ENCODE measurements at places on chromosomes 5 and 9.

GRCh38 chr9:135920256-135920930 is 13.0 kb upstream of the CAMSAP1 start:
- no peak for DNase-seq

DNA sequence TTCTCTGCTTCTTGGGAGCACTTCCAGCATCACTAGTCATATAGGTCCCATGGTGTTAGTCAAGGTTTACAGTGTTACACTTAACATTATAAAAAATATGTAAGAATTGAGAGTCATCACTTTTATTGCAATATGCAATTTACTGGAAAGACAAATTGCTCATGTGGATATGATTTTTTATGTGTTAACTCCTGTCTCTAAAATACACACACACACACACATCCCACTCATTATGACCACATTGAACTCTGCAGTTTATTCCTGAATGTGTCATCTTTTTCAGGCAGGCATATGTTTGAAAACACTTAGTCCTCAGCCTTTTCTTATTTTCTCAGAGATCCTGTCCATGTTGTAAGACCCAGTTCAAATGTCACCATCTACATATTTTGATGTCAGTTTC is 148.5 kb upstream of the MRPS30 start:
- no peak for DNase-seq

- peak; percentile 67 for DNase-seq
Observed at GRCh38 chr9:19154135-19154612, 26.9 kb upstream of the PLIN2 start.

GRCh38 chr9:74771672-74772071 is 116.0 kb downstream of the TRPM6 start:
- no peak for DNase-seq

GRCh38 chr9:1956958-1957357 is 58.2 kb upstream of the SMARCA2 start:
- no peak for DNase-seq

GRCh38 chr5:178150977-178151734 is 2.5 kb downstream of the NHP2 start:
- DNase-seq = no peak

DNA sequence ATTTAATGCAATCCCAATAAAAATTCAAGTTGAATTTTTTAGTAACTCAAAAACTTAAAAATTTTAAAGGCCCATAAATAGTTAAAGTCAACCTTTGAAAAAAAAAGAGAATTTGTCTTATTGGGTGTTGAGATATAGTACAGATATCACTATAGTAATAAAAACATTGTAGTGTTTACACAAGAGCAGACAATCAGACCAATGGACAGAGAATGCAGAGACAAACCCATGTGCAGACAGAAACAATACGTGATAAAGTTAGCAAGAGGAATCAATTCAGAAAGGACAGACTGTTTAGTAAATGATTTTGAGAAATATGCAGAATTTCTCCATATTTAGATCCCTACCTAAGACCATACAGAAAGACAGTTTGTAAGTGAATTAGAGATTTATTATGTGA is 33.9 kb downstream of the GOLGA1 start:
- DNase-seq = no peak

- DNase-seq = no peak
Observed at GRCh38 chr9:80500300-80500699, 928.5 kb downstream of the TLE4 start.

- DNase-seq = no peak
Observed at GRCh38 chr9:34964458-34964857, 6.4 kb downstream of the PHF24 start.

DNA sequence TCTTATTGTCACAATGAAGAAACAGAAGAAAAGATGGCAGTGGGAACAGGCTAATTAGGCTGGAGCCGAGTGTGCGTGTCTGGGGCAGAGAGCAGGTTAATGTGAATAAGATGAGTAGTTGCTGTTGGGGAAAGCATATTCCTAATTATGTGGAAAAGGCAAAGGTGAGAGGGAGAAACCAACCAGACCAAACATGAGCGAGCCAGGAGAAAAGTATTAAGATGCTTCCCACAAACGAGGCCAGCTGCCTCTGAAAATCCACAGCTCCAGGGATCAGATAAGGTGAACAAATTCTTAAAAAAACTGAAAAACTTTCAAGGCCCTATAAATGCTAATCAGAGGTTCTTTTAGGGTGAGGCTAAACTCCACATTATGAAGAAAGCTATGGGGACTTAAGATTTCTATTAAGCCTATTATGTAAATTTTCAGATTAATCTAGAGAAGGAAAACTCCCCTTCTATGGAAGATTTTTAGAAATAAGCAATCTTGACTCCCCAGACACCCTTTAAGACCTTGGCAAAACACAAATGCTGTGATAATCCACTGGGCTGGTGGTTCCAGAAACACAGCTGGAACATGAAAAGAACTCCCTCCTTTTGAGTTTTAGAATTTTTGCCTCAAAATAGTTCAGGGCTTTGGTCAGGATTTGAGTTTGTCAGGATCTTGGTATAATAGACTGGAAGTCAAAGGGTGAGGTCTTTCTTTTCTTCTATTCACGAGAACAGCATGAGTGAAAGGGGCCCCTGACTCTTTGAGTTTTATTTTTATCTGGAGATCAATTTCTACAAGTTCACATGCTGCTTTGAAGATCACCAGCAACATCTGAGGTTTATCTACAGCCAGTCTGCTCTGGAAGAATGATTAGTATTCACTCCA is 238.1 kb downstream of the SPOCK1 start:
- DNase-seq = no peak

DNA sequence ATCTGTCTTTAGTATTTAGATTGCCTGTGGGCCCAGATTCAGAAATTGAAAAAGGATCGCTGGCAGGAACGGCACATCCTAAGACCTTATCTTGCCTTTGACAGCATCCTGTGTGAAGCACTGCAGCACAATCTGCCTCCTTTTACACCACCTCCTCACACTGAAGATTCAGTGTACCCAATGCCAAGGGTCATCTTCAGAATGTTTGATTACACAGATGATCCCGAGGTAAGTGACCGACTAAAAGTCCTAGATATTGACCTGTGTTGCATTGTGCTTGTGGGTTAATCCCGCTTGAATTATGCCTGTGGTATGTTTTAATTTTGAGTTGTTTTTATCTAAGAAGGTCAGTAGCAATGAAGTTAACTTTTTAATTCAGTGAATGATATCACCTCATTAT is 14.4 kb downstream of the NCBP1 start:
- no peak for DNase-seq

GRCh38 chr5:168370831-168371230 is 79.4 kb downstream of the WWC1 start:
- DNase-seq = no peak

GRCh38 chr9:136881691-136882108 is 4.6 kb upstream of the TRAF2 start:
- no peak for DNase-seq

GRCh38 chr5:145463634-145464033 is 371.5 kb downstream of the PRELID2 start:
- DNase-seq = no peak

DNA sequence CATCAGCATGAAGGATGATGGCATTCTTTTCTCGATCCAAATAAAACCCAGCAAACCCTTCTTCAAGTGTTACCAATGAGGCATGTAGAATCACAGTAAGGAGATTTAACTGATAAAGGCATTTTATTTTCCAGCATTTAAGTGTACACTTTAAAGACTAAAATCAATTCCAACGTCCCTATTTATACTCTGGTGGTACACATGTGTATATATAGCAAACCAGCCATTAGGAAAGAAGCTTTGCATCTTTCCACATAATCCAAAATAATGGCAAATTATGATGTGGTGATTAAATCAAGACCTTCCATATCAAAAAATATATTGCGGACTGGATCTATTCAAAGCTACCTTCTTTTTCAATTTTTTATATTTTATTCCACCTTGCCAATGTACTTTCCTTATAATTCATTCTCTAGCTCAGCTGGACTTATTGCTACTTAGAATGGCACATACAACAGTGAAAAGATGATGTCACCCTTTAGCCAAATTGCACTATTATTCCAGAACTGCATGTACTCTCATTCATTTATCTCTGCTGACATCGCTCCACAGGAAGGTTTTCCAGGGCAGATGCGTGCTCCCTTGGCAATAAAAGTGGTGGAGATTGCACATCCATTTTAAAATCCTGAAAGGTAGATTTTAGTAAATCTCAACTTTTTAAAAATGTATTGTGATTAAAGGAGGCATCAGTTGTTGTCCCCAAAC is 63.3 kb upstream of the SLC30A5 start:
- no peak for DNase-seq

GRCh38 chr5:36276864-36277263 is 24.8 kb downstream of the RANBP3L start:
- DNase-seq = no peak

- DNase-seq = no peak
Observed at GRCh38 chr5:2669913-2670312, 81.6 kb downstream of the IRX2 start.

- DNase-seq = no peak
Observed at GRCh38 chr5:32601623-32602295, 16.4 kb downstream of the SUB1 start.

GRCh38 chr5:57650360-57651069 is 167.9 kb upstream of the ACTBL2 start:
- peak; percentile 57 for DNase-seq

DNA sequence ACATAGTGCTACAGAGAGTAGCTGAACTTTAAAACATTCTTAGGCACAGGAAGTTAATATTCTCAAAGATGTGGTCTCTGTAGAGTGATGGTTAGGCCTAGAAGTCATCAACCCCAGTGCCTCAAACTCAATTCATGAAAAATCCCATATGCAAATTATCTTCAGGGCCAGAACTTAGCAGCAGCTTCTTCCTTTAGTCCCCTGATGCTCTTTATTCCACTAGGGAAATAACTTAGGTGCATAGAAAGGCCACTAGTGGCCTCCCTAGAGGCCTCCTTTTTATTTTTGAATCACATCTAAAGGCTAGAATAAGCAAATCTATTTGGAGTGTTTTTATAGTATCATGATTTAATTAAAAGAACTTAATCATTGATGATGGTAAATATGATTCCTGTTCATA is 88.3 kb downstream of the GIN1 start:
- DNase-seq = no peak

GRCh38 chr5:132807163-132807838 is 5.8 kb upstream of the SOWAHA start:
- DNase-seq = no peak

- DNase-seq = no peak
Observed at GRCh38 chr5:149195337-149195887, 54.1 kb downstream of the ABLIM3 start.

DNA sequence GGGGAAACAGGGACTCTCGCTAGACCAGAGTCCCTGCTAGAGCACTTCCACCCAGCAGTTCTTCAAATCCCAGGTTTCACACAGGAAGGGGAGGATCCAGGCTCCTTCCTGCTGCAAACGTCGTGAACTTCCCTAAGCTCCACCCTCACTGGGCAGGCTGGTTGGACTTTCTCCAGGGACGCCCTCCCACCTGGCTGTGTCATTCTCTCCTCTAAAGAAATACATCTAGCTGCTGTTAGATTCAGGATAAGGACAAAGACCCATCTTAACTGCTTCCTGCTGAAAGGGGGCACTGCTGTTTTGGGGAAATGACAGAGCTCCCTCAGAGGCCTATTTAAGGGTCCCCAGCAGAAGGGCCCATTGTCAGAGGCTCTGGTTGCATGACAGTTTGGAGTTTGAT is 230.7 kb downstream of the SEMA6A start:
- no peak for DNase-seq

DNA sequence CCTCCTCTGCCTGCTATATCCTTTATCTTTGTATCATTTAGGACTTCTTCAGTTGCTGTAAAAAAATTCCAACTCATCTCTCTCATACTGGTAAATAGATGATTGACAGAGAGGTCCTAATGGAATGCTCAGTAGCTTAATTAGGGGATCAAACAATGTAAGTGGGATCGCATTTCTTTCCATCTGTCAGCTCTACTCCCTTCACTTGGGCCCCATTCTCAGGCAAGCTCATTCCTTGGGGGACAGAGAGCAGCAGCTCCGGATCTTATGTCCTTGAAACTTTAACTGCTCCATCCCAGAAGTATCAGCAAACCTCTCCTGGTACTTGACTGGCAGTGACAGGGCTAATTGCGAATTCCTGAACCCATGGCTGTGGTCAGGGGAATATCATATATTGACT is 146.7 kb downstream of the YTHDC2 start:
- DNase-seq = no peak

DNA sequence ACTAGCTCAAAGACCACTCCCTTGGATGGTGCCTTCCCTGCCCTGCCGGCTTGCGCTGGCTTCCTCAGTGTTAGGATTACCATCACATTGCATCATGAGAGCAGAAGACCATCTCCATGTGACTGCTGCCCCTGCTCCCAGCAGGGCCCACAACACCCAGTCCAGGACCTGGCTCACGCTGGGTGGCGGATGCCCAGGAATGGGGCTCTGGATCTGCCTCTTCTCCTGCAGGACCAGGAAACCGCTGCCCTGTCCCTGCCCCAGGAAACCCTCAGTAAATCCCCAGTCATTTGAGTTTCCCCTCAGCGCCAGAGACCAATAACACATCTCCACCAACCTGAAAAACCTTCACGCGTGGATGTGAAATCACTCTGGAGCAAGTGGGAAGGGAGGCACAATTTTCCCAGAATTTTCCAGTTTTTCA is 3.3 kb upstream of the RNF44 start:
- no peak for DNase-seq

DNA sequence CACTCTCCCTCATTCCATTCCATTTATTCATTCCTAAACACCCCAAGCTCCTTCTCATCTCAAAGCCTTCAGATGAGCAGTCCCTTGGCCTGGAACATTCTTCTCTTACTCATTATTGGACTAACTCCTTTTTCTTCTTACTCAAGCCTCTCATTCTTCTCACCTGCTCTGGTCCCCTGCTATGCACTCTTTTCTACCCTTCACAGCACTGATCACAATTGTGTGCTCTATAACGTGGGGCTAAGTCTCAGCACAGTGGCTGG is 212.4 kb downstream of the MAPKAP1 start:
- peak; percentile 52 for DNase-seq

DNA sequence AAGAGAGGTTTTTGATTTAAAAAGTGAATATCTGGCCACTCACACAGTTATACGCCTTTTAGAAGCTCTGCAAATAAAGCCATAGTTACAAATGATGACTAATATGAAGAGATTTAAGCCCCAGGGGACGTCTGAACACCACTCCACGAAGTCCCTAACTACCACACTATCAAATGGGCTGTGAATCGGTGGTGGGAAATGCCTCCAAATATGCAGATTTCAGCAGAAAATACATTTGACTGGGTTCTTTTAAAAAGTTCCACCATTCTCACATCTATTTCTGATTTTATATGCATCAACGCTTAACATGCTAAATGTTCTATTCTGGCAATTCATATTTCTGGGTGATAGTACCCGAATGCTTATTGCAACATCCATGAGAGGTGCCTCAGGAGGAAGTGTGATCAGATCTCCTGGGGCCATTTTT is 22.5 kb downstream of the TICAM2 start:
- peak; percentile 47 for DNase-seq

GRCh38 chr5:67495072-67495471 is 298.5 kb upstream of the CD180 start:
- no peak for DNase-seq

DNA sequence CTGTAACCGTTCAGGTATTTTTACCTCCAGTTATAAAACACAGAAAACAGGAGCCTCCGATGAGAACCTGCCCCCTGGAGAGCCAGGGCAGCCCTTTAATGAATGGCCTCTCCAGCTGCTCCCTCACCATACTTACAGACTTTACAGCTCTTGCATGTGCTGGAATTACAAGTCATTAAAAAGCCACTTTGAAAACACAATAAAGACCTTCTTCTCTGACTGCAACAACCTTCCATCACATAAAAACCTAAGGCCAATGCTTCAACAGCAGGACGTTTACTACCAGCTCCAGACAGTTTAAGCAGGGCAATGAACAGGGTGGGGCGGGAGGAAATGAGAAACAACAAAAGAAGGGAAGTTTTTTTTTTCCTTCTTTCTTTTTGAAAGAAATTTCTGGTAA is 213.8 kb downstream of the MLLT3 start:
- DNase-seq = no peak
